ENCODE measurements at places on chromosomes 3 and 15. TPM values are rescaled to one million over a fixed set of nuclear protein-coding genes. Genes with fewer than 3 reads are reported as not detected.

GRCh38 chr3:67654099-67654843 is at the start of gene SUCLG2:
Gene SUCLG2, minus strand, starts transcription at chr3:67654612. Its CDS starts 26 bp downstream, at chr3:67654586.
- peaks cover 63% of the 10 kb centered on the region for H3K36me3 ChIP-seq
- H3K4me1 ChIP-seq = peaks cover 46% of the 10 kb centered on the region
- peak within 1 kb of the TSS; percentile 92 for H3K27ac ChIP-seq

Gene PLSCR5
- total RNA-seq = not detected

DNA sequence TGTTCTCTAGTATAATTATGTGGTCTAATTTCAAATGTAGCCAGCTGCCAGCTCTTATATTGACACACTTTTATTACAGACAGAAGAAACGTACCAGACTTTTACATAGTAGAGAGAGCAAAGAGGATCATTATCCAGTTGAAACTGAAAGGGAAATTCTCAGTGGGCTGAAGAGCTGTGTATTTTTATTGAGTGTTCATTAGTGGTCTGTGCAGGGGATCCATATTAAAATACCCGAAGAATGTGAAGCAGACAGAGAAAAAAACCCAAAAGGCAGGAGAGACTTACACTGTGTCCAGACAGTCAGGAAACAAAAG is 41.3 kb downstream of the MYRIP start:
- H3K27me3 ChIP-seq = peaks cover 6% of the 10 kb centered on the region
- H3K27ac ChIP-seq = no peak overlapping the region
- H3K4me3 ChIP-seq = no peak overlapping the region
- H3K4me1 ChIP-seq = no peaks in the 10 kb centered on the region
- no peaks in the 10 kb centered on the region for H3K36me3 ChIP-seq
- DNase-seq = no peak

DNA sequence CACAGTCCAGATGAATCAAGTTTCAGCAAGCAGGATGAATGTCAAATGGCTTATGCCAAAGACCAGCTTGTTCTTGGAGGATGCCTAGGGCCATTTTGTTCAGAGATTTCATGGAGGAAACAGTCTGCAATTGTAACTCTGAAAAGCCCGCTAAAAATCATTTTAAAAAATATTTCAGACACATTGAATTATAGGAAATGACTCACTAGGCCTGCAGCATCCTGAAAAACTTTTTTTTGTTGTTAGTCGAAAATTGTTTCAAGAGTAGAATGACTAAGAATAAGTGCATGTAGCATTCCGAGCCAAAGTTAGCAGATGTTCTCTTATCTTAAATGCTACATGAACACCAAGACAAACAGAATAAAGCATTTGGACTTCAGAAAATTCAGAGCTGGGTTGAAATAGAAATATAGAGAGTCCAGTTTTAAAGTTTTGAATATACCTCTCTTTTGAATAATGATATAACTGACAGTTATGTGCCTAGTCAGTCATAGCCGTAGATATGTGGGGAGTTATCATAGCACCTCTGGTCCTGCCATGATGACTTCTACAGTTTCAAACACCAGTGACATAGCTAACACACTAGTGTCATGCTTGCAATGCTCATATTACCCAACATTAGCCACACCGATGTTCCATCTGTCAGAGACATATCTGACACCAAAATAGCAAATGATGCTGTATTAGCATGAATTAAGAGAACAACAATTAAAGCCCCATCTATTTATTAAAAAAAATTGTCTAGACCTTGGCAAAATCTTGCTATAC is 1462.8 kb upstream of the GBE1 start:
- no peak for DNase-seq
- no peaks in the 10 kb centered on the region for H3K4me1 ChIP-seq
- no peaks in the 10 kb centered on the region for H3K27me3 ChIP-seq
- no peak overlapping the region for H3K4me3 ChIP-seq
